Mesenchymal stem cell (in vitro differentiated cells and primary cell): ENCODE measurements at places on chromosomes 1 and 21.

GRCh38 chr1:66648901-66649595, 103.2 kb upstream of the DYNLT5 start:
- DNase-seq = no peak

DNA sequence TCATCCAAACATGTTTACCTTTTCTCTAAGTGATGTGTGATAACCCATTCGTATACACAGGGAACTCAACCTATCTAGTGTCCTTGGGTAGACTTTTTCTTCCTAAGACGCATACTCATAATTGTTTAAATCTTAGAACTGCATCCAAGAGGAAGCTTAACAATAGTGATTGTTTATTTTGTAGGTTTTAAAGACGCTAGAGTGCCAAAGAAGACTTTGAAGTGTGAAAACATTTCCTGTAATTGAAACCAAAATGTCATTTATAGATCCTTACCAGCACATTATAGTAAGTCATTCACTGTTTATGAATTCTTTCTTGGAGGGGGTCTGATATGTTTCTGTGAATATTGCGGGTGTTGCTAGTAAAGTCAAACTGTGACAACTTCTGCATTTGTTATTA, 25.4 kb downstream of the PLA2G4A start:
- no peak for DNase-seq

- no peak for DNase-seq
Observed at GRCh38 chr1:169202791-169203665, 96.5 kb downstream of the ATP1B1 start.

DNA sequence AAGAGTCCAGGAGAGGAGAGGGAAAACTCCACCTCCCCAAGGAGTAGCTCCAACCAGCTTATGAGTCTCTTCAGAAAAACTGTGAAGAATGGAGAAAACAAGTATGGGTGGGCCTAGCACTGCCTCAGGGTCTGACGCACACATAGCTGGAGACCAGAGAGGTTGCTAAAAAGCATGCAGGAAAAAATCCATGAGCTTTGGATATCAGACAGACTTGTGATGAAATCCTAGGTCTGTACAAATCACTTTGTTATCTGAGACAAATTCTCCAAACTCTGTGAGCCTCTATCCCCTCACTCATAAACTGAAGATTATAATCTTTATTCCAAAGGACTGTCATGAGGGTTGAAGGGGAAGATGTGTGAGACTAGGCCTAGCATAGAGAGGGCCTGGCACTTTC, 141.5 kb upstream of the FGGY start:
- DNase-seq = no peak

GRCh38 chr1:8297245-8297644, 20.7 kb upstream of the SLC45A1 start:
- DNase-seq = no peak

- DNase-seq = no peak
Observed at GRCh38 chr1:15477646-15478212, 1.8 kb downstream of the CELA2B start.

- no peak for DNase-seq
Observed at GRCh38 chr1:246271516-246271915, 235.6 kb downstream of the SMYD3 start.

DNA sequence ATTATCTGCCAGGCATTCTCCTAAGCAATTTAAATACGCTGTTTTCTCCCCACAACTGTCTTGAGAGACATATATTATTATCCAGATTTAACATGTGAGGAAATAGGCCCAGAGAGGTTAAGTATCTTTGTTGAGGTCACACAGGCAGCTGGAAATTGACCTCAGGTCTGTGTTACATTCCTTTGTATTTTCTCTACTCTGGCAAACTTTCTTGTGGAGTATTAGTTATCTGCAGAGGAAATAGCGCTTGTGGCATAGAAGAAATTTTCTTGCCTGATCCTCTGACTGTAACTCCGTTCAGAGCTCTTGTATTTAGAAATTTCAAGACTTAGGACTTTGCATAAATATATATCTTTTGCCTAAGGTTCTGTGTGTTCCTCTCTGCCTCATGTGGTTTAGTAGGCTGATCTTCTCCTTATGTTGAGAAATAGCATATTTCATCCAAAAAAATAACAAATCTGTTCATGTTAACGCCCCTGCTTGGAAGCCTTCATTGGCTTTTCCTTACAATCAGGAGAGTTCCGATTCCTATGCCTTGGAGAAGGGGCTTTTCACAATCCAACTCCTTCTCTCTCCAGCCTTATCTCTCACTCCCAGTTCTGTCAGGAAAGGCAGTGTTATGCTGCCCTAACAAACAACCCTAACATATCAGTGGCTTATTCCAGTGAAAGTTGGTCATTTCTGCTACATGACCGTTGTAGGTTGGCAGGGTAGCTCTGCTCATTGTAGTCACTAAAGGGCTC, 2.5 kb upstream of the JUN start:
- DNase-seq = peak; percentile 43

GRCh38 chr1:12001249-12001917, 17.9 kb upstream of the MIIP start:
- peak; percentile 56 for DNase-seq

DNA sequence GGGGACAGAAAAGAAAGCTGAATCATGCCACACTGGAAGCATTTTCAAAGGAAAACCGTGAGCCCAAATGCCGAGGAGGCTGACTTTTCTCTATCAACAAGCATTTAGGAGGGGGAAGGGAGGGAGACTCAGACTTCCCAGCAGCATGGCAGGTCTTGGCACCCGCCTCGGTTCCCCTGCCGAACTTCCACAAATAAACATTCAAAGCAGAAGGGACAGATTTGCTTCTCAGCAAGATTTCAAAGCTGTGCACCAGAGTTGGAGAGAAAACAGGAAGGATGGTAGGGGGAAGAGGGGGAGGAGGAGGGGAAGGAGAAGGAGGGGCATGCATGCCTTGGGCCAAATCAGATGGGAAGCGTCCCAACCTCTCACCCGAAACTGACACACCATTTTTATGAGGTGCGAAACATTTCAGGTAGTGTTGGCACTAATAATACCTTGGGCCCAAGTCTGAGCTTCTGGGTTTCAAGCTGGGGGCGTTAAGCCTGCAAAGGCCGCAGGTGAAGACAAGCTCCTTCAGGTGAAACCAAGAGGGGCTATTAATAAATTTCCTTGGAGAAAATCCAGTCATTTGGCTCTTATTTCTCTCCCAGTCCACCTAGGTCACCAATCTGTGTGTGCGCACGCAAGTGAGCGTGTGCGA, 26.4 kb downstream of the ABCA4 start:
- no peak for DNase-seq

DNA sequence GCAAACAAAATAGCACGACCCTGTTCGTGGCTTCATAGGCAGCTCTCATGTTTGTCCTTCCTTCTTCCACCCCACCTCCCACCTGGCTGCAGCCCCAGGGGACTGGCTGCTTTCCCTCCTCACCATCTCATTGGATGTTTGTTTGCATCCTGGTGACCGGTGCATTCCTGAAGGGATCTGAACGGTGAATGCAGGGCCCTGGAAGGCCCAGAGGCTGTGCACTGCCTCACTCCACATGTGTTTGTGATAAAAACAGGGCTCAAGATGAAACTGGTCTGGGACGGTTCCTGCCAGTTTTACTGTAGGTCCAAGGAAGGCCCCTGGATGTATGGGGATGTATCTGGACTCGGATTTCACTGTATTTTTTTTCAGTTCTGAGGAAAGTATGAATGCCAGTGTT, 42.8 kb downstream of the CNN3 start:
- no peak for DNase-seq

DNA sequence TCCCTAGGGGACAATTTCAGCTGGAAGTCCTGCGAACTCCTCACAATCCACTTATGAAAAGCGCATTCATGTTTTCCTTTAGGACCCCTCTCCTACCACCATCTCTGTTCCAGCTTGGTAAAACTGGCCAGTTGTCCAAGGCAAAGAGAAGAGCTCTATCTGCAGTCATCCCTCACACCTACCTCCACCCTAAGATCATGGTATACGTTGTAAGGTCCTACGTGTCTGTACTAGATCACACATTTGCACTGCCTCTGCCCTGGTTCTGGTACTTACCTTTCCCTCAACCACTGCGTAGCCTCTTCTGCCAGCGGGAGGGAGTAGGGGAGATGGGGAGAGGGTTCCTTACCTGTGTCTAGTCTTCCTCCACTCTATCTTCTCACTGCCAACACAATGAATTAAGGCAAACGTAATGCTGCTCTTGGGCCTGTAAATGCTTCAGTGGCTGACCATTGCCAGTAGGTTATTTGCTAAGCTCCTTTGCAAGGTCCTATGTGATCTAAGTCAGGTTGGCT, 739 bp upstream of the NUP133 start:
- DNase-seq = no peak

DNA sequence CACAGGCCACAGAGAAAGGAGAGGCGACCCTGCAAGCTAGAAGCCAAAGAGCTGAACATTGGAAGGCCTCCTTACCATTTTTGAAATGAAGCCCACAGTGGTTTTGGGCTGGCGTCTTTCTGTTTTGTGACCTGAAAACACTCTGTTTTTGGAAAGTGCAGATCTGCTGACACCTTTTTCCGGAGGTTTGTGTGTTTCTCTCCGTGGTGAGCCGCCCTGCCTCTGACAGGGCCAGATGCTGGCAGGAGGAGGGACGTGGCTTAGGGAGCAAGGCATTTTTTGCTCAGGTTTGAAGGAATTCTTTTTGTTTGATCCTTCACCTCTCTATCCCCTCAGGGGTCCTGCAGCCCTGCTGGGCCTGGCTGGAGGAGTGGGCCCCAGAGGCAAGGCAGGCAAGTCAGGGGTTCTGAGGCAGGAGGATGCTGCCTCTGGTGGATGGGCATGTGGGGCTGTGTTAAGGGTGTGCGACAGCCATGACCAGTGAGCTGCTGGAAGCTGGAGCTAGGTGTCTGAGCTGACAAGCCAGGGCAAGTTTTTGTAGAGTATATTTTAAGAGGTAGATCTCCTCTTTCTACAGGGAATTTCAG, 133.8 kb downstream of the CAMTA1 start:
- no peak for DNase-seq

GRCh38 chr21:44778499-44778911, 23.1 kb downstream of the UBE2G2 start:
- no peak for DNase-seq

DNA sequence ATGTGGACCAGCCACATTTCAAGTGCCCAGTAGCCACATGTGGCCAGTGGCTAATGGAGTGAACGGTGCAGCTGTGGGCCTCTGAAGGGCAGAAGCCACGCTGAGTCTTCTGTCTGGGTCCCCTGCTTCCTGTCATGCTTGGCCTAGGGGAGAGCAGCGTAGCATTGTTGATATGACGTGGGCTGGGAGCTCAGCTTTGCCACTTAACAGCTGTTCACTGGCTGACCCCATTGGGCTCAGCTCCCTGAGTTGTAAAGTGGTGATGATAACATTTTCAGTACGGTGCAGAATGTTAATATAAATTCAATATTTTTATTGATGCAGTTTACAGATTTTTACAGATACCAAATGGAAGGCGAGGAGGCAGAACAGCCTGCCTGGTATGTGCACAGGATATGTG, 4.5 kb downstream of the PODN start:
- no peak for DNase-seq

GRCh38 chr1:19439464-19440171, 45.7 kb downstream of the CAPZB start:
- no peak for DNase-seq

DNA sequence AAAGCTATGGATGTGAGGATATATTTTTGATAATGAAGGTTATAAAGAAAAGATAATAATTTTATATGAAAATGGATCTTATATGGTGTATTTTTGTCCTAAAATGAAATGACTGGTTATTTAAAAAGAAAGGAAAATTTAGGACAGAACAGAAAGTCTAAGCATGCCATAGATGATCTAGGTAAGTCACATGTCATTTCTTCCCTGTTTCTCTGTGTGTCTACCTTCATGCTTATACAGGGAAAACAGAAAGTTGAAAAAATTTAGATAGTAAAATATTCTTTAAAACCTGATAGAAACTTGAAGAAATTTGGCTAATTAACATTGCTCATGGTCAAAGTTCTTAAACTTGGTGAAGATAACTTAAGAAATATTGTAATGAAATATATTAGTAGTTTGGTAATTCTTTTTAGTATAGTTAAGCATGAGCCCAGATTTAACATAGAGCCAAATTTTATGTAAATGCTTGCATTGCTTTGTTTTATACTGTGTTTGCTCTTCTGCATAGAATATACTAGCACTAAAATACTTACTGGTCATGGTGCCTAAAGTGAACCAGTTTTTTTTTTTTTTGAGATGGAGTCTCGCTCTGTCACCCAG, 12.4 kb upstream of the GBP4 start:
- no peak for DNase-seq

- no peak for DNase-seq
Observed at GRCh38 chr1:99049745-99050144, 45.1 kb upstream of the PLPPR5 start.

- DNase-seq = peak; percentile 63
Observed at GRCh38 chr1:107782217-107782845, 182.6 kb downstream of the VAV3 start.

- DNase-seq = no peak
Observed at GRCh38 chr1:167800251-167800650, 78.5 kb downstream of the MPZL1 start.

DNA sequence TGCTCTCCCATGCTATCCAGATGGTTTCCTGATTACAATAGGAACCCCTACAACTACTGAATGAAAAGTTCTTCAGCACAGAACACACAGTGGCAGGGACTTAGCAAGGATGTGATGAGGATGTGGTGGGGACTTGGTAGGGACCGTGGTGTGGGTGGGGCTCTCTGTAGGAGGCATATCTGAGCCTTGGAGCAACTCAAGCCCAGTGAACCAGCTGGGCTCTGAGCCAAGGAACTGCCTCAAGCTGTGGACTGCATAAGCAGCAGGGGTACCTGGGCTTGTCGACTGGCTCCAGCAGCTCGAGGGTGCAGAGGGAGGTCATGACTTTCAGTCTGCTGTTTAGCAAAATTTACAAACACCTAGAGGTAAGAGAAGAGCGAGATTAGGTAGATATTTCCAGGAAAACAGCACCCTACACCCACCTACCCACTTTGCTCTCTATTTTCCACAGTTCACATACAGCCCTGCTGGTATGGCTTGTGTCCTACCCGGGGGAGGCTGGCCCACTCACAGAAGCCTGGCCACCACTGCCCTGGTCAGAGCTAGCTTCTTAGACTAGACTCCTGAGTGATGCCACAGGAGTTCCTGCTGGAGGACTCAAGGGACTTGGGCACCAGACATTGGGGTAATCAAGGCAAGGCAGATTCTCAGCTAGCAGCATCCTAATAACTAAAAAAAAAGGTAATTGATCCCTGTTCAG, 86.8 kb upstream of the GCLM start:
- no peak for DNase-seq

- no peak for DNase-seq
Observed at GRCh38 chr1:193222056-193222615, 35.7 kb upstream of the B3GALT2 start.

GRCh38 chr1:231618609-231619256, 7.9 kb upstream of the DISC1 start:
- DNase-seq = no peak

GRCh38 chr1:178509414-178510007, 3.4 kb upstream of the TEX35 start:
- DNase-seq = no peak

GRCh38 chr1:115218699-115219098, 119.3 kb downstream of the NGF start:
- no peak for DNase-seq

DNA sequence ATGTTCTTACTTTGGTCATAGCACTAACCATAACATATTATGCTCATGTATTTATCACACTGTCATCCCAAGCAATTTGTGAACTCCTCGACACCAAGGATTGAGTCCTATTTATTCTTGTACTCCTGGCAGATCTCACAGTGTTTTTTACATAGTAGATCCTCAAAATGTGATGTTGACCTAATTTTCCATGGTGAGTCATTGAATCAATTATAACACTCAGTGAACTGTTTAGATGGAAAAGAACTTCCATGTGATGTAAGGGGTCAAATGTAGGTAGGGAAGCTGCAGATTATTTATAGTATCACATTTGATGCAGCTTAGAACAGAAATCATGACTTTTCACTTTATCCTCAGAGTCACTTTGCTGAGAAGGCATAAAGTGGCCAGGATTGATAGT, 281.9 kb upstream of the ADAMTS5 start:
- peak; percentile 54 for DNase-seq
